ENCODE measurements at places on chromosomes 7 and 10.

DNA sequence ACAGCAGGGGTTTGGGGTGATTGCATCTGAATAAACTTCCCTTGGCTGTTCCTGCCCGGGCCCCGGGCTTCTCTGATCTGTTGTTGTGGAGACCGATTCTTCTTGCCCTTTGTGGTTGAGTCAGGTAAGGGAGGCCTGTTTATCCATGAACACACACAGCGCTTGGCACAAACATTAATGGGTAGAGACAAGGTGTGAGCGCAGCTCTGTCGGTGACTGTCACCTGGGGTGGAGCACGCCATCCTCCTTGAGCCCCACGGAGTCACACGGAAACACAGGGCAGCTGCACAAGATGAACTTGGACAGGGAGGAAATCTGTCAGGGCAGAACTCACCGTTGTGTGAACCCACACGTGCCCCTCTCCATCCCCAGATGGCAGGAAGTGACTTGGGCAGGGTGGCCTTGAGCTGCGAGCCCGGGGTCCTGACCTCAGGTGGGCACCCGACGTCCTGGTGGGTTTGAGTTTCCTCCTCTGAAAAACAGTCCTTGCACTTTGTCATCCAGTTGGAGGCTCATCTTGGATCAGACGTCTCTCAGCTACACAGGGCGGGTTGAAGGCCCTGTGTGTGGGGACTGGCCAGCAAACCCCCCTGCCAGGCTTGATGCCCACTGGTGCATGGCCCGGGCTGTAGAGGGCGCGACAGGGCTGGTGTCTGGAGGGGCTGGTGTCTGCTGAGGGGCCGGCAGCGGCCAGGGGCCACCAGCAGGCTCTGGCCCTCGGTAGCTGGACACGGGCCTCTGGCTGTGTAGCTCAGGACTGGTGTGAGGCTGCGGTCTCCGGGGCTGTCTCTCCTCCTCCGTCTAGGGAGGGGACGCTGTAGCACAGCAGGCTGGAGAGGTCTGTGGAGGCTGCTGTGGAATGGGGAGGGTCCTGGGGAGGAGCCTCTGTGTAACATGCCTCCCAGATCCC lies 24.2 kb upstream of the SHH start:
- DNase-seq = no peak

DNA sequence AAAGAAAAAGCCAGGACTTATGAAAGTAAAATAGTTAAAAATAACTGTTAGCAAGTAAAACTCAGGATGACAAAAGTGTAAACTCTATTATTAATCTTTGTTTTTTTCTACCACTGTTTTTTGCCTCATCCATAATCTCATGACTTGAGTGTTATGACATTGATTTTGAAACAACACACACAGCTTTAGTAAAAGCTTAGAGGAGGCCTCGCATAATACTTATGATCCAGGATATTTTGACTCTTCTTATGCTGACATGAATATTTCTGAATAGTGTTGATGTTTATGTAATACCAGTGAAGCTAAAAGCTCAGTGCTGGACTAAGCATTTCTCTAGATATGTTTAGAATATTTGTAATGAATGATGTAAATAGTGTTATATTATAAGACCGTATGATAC lies 10.5 kb downstream of the KAT6B start:
- no peak for DNase-seq

- DNase-seq = no peak
Observed at GRCh38 chr10:27673065-27673464, 72.6 kb downstream of the MKX start.

GRCh38 chr10:110971638-110972037 lies 52.2 kb downstream of the SHOC2 start:
- no peak for DNase-seq

- DNase-seq = no peak
Observed at GRCh38 chr10:112958275-112958995, 8.4 kb downstream of the TCF7L2 start.

DNA sequence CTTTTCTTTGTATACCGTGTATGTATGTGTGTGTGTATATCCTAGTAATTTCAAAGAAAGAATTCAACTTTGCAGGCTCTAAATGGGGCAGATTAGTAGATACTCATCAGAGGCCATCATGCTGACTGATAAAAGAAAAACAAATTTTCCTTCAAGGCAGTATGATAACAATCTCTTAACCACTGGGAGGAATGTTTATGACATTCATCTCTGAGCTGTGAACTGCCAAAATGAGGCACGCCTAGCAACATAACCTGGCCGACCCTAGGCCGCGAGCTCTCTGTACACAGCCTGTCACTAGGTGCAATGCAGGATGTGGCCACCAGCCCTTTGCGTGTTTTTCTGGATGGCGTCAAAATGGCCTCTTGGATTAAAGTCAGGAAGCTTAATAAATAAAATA lies 343.7 kb upstream of the GALNT17 start:
- DNase-seq = no peak

- no peak for DNase-seq
Observed at GRCh38 chr10:77782328-77783061, 144.1 kb downstream of the DLG5 start.

GRCh38 chr10:21141946-21142492 lies 244.9 kb upstream of the NEBL start:
- DNase-seq = no peak

DNA sequence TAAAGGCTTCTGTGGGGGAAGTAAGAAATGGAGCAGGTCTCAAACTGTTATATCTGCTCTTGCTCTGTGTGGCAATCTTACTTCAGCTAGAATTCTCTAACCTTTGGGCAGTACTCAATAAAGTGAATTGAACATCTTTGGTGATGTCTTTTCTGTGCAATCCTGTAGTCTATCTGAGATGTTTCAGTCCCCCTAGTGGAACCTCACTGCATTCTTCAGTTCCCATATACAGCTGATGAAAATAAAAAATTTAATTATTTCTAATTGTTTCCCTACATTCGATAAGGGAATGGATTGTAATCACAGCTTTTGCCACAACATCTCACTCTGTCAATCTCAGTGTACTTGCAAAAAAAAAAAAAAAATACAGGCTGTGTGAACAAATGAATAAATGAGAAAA lies 522.6 kb downstream of the DNAJB9 start:
- no peak for DNase-seq

- no peak for DNase-seq
Observed at GRCh38 chr10:132516771-132517725, 20.5 kb upstream of the INPP5A start.

DNA sequence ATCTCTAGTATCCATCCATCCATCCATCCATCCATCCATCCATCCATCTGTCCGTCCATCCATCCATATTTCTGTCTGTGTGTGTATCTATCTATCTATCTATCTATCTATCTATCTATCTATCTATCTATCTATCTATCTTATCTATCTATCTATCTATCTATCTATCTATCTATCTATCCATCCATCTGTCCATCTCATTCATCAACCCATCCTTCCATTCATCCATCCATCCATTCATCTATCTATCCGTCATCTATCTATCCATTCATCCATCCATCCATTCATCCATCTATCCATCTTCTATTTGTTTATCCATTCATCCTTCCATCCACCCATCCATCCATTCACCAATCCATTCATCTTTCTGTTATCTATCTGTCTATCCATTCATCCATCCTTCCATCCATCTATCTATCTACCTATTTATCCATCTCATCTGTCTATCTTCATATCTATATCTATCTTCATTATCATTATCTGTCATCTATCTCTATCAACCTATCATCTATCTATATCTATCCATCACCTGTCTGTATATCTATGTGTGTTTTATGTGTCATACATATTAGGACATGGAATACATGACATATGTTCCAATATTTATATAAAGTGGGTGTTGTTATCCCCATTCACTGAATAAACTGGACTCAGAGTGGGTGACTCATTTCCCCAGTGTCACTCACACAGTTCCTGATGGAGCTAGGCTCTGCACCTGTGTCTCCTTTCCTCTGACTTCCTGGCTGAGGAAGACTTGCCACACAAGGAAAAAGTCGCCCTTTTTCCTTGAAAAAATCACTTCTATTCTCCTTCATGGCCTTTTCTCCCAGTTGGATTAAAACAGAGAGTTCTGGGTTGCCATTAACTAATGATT lies 200.1 kb downstream of the CCDC3 start:
- DNase-seq = no peak

DNA sequence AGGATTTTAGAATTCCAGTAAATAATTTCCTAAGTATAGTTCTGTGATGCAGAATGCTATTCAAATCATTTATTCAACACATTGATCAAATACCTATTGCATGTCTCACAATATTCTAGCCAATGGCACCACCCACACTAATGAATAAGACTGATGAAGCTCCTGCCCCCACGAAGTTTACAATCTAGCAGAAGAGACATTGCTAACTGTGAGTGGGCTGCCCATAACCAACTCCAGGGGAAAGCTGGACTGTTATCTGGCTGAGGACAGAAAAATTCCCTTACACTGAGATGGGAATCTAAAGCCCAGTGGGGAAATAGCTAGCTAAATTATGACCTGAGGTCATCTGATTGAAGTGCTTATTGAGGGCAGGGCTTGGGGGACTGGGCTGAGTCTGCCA lies 128.8 kb upstream of the LYZL2 start:
- DNase-seq = no peak

GRCh38 chr10:6482737-6483357 lies 97.2 kb downstream of the PRKCQ start:
- no peak for DNase-seq

DNA sequence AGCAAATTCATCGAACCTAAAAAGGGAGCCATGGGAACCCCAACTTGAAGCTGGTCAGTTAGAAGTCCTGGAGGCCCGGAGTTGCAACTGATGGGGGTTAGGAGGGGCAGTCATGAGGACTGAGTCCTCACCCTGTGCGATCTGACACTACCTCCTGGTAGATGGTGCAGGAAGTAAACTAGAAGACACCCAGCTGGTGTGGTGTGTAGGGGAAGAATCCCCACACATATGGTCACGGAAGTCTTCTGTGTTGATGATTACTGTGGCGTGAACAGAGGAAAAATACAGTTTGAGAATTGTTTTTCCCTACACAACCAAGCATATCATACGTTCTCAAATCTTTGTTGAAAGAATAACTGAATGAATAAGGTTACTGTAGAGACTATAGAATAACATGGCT lies 164.6 kb upstream of the KCTD7 start:
- no peak for DNase-seq

GRCh38 chr7:130896051-130896881 lies 162.3 kb upstream of the KLF14 start:
- no peak for DNase-seq

All from Karpas-422 (cell line).